MM.1S (cell line): ENCODE measurements at places on chromosomes 3 and 15.

DNA sequence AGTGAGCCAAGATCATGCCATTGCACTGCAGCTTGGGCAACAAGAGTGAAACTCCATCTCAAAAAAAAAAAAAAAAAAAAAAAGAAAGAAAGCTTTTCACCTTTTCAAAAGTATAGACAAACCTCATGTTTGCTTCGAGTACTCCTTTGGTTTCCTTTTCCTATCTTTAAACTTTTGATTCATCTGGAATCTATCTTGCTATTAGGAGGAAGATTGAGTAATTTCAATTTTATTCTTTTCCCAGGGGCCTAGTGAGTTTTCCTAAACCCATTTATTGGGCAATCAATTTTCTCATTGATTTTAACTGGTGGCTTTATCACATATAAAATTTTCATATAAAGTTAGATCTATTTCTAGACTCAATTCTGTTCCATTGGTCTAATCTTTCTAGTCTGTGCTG is 190.5 kb upstream of the VEPH1 start:
- no peaks in the 10 kb centered on the region for H3K27me3 ChIP-seq
- no peak overlapping the region for H3K4me3 ChIP-seq
- no peaks in the 10 kb centered on the region for H3K36me3 ChIP-seq
- H3K27ac ChIP-seq, result no peak overlapping the region
- no peak for DNase-seq

GRCh38 chr3:178112134-178112533 is 424.1 kb upstream of the KCNMB2 start:
- no peaks in the 10 kb centered on the region for H3K36me3 ChIP-seq
- H3K4me3 ChIP-seq, result no peak overlapping the region
- no peak for DNase-seq
- H3K27ac ChIP-seq, result no peak overlapping the region
- H3K27me3 ChIP-seq, result no peaks in the 10 kb centered on the region
- H3K4me1 ChIP-seq, result no peaks in the 10 kb centered on the region

GRCh38 chr3:39090922-39091321 is 16.5 kb downstream of the GORASP1 start:
- peak overlapping the region; percentile 20; the same call in 1 of the 2 replicates for H3K27ac ChIP-seq
- peak; percentile 47 for DNase-seq
- no peaks in the 10 kb centered on the region for H3K27me3 ChIP-seq
- no peak overlapping the region for H3K4me3 ChIP-seq
- no peaks in the 10 kb centered on the region for H3K4me1 ChIP-seq
- H3K36me3 ChIP-seq, result no peaks in the 10 kb centered on the region; the same call in 1 of the 2 replicates

GRCh38 chr3:89246326-89246725 is 138.9 kb downstream of the EPHA3 start:
- H3K4me1 ChIP-seq, result no peaks in the 10 kb centered on the region
- no peaks in the 10 kb centered on the region for H3K36me3 ChIP-seq
- H3K4me3 ChIP-seq, result no peak overlapping the region
- no peak overlapping the region for H3K27ac ChIP-seq
- DNase-seq, result no peak

- H3K27ac ChIP-seq, result no peak overlapping the region
- no peaks in the 10 kb centered on the region for H3K27me3 ChIP-seq
- 0 out of 2 replicates have a peak, but pooled peaks cover 9% of the 10 kb centered on the region for H3K36me3 ChIP-seq
- DNase-seq, result no peak
- H3K4me3 ChIP-seq, result no peak overlapping the region
Measured at GRCh38 chr15:92652576-92652966, 3.0 kb downstream of the FAM174B start.
